ENCODE measurements at places on chromosomes 1 and 21.

- no peak for DNase-seq
Observed at GRCh38 chr1:227632325-227632724, 69.0 kb downstream of the ZNF678 start.

DNA sequence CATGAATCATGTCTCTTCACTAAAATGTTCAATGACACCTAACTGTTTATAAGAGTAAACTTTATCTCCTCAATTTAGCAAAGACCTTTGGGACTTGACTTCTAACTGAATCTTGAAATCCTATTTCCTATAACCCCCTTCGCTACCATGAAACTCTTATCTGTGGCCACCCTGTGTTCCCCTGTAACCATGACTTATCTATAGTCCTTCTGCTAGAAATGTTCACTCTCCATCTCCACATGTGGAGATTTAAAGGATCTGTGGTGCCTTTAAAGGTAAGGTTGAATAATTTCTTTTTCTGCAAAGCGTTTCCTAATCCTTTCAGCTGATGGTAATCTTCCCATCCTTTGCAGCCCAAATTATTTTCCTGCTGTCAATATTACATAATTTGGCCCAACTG lies 436.3 kb upstream of the RUNX1 start:
- DNase-seq = no peak

DNA sequence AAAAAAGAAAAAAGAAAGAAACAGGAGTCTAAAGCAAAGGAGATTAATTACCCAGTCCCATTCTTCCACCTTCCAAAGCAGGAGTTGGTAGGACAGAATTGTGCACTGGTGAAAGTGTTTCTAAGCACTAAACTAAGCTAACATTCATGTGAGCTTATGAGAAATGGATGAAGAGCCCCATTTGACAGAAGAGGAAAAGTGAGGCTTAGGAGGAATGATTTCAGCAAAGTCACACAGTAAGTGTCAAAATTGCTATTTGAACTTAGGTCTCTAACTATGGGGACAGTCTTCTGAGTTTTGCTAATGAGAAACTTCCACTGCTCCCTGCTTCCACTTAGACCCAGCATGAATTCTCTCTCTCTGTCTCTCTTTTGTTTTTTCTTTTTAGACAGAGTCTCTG lies 18.7 kb downstream of the LCK start:
- no peak for DNase-seq

DNA sequence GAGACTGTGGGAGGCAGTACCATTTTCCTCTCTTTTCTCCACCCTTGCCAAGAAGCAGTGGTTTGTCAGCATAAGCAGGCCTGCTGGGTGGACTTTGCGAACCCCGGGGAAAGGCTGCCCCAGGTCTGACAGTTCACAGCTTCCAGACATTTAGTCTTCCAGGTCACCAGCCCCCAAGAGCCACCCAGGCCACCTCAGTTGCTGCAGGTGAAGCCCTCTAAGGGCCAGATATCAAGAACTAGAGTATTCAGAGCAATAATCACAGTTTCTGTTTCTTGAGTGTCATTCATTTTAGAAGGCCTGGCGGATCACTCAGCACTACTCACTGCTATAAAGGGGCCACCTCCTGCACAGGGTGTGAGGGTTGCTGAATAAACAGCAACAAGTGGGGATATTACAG lies 9.5 kb upstream of the ADORA3 start:
- DNase-seq = no peak

GRCh38 chr1:94109478-94109877 lies 11.5 kb downstream of the ABCA4 start:
- DNase-seq = no peak

DNA sequence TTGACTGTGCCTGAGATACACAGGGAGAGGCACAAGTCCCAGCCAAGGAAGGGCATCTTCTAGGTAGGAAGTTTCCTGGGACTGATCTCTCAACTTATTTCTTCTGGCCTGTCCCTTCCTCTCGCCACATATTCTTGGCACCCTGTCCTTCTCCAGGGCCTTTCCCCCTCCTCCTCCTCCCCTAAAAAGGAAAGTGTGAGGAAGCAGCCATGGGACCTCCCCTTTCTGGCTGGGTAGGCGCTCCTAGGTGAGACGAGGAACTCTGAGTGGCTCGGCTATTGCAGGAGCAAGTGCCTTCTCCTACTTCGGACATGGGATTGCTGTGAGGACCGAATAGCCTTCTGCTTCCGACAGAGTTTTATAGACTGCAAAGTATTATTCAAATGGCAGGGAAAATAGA lies 15.5 kb upstream of the MTARC2 start:
- DNase-seq = no peak

- DNase-seq = no peak
Observed at GRCh38 chr1:111191496-111191895, 8.9 kb downstream of the DENND2D start.

DNA sequence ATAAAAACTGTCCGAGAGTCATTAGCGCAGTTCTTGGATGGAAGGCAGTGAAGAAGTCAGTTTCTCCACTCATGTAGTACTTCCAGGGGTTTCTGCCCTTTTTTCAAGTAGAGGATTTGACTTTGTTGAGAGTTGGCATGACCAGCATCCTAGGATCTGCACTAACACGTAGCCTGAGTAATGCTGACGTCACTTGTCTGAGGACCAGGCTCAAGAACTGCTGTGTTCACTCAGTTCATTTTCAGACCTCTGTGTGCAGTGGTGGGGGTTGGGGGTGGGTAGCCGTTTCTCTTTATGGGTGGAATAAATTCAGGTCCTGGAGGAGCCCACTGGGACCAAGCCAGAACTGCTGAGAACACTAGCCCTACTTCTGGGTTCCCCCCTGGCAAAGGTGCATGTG lies 53.3 kb downstream of the MRPS6 start:
- no peak for DNase-seq

- DNase-seq = no peak
Observed at GRCh38 chr1:45381243-45381642, 41.0 kb upstream of the MUTYH start.

DNA sequence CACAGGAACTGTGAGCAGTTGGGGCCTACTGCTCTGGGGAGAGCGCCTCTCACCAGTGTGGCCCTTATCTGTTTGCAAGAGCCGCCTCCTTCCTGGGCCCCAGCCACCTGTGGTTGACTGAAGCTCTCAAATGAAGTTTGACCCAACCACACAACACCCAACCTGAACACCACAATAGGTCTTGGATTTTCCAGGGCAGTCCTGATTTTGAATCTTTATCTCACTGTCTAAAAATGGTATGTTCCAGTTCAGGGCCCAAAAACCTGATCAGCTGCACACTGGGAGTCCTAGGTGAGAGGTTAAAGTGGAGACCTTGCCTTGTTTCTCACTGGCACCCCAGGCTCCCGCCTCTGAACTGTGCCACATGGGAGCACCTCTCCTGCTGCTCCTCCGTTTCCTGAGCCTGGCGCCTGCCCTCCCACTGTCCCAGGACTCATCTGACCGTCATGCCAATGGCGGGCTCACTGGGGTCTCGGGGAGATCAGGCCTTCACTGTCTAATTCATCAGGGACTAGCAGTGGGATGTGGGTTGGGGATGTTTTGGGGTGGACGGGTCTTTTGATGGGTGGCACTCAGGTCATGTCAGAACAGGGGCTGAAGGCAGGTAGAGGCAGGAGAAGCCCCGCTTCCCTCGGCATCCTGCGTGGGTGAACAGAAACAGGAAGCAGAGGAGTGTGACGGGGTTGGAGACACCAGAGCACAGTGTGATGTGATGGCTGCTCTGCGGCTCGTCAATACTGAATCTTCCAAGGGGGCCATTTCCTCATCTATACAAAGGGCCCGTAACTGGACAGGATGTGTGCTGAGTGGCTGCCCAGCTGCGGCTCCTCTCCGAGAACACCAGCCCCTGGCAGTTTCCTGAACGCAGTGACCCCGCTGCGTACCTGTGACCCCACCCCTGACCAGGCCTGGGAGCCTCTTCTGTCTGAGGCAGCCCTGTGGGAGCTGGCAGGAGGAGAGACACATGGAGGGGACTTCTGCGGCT lies 59.6 kb upstream of the ITPKB start:
- no peak for DNase-seq

GRCh38 chr1:202374099-202374498 lies 25.6 kb downstream of the PPP1R12B start:
- no peak for DNase-seq

DNA sequence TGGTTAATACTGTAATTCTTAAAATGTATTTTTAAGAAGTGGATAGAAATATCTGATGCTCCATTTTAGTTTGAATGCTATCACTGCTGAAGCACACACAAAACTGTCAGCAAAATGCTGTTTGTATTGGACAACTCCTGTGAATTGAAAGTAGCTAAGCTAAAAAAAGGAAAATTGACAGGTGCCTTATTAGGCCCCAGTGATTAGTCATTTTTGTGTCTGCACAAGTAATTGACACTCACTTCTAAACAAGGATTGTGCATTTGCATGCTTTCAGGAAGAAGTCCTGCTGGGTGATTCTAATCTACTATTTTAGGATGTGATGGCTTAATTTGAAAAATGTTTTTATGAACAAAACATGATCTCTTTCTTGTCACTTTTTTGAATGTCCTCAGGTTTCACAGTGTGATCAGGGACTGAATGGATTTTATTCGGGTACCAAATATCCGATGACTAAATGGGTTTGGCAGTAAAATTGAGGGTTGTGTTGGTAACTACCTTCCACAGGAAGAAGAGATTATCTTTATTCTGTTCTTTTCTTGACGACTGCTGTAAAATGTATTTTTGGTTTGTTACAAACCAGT lies 13.0 kb upstream of the MAP3K7CL start:
- DNase-seq = no peak

DNA sequence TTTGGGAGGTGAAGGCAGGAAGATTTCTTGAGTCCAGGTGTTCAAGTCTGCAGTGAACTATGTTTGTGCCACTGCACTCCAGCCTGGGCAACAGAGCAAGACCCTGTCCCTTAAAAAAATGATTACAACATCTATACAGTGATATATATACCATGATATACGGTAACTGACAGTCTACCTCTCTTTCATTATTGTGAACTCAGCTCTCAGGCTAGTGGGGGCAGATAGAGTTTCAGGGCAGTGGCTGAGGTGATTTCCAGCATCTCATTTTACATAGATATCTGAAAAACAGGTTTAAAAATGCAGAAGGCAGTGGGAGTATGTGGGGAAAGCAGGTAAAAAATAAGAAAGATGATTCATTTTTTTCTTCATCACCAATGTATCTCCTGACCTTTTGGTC lies 8.1 kb upstream of the NTNG1 start:
- DNase-seq = no peak

DNA sequence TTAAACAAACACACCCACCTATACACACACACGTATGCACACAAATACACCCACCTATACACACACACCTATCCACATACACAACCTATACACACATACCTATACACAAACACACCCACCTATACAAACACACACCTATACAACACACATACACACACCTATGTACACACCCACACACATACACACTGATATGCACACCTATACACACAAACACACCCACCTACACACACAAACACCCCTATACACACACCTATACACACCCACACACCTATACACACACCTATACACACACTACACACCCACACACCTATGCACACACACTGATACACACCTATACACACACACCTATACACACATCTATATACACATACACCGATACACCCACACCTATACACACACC lies 115.7 kb upstream of the VAMP3 start:
- no peak for DNase-seq

- no peak for DNase-seq
Observed at GRCh38 chr1:175197531-175197930, 5.0 kb upstream of the KIAA0040 start.

DNA sequence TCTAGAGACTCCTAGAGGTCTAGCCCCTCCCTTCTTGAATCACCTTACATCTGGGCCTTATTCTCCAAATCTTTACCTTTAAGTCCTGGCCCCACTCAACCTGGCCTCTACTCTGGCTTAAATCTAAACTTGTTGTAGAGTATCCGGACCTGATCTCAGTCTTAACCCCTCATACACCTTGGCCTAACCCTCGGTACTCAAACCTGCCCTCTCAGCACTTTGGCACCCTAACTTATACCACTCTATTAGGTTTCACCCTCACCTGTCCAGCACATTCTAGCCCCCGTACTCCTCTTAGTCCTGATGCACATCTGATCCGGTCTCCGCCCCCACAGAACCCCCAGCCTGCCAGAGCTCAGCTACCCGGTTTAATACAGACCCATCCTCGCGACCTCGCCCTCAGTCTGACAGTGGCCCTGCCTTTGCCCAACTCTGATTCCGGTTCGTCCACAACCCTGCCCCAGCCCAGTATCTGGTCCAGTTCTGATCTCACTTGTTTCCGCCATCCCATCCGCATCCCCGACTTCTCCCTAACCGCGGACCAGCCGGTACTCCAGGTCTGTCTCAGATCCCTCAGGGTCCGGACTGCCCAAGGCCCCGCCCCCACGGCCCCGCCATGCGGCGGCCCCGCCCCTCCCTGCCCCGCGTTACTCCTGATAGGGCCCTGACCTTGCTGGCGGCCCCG lies 1.5 kb downstream of the TRIM62 start:
- DNase-seq = peak; percentile 90

GRCh38 chr1:230166366-230167132 lies 99.5 kb downstream of the GALNT2 start:
- no peak for DNase-seq

GRCh38 chr1:64195081-64195395 lies 8.4 kb upstream of the UBE2U start:
- DNase-seq = peak; percentile 84

DNA sequence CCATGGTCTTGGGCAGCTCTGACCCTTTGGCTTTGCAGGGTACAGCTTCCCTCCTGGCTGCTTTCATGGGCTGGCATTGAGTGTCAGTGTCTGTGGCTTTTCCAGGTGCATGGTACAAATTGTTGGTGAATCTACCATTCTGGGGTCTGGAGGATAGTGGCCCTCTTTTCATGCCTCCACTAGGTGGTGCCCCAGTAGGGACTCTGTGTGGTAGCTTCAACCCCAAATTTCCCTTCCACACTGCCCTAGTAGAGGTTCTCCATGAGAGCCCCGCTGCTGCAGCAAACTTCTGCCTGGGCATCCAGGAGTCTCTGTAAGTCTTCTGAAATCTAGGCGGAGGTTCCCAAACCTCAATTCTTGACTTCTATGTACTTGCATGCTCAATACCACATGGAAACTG lies 494.5 kb upstream of the LRRC7 start:
- DNase-seq = no peak

DNA sequence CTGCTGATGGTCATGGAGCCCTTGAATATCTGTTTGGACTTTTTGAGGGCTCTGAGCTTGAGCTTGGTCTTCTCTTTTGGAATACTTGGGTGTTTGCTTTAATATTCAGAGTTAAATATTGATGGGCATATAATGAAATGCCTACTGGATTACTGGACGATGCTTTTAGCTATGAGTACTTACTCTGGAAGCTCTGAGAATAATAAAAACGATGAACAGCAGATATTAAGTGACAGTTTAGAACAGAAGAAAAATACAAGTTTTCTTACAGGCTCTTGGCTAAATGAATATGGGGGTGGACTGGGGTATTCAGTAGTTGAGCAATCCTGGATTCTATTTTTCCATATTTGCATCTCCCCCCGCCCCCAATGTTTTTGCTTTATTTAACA lies 20.7 kb downstream of the GALNT2 start:
- DNase-seq = no peak

DNA sequence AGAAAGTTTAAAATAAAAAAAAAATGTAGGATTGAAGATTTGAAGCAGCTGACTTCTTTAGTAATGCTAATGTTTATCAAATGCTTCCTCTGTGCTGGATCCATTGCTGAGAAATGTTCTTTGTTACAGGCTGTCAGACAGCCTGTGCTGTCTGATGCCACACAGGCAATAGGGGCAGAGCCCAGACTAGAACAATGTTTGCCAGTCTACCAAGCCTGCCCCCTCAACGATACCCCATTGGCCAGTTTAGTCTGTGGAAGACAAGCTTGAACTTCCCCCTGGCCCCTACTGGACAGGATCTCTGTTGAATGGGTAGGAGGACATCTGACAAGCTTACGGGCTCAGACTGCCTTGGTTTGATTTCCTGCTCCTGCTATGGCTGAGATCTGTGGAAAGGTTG lies 79.4 kb downstream of the PAPPA2 start:
- no peak for DNase-seq
